ENCODE measurements at places on chromosomes 13 and 19.

DNA sequence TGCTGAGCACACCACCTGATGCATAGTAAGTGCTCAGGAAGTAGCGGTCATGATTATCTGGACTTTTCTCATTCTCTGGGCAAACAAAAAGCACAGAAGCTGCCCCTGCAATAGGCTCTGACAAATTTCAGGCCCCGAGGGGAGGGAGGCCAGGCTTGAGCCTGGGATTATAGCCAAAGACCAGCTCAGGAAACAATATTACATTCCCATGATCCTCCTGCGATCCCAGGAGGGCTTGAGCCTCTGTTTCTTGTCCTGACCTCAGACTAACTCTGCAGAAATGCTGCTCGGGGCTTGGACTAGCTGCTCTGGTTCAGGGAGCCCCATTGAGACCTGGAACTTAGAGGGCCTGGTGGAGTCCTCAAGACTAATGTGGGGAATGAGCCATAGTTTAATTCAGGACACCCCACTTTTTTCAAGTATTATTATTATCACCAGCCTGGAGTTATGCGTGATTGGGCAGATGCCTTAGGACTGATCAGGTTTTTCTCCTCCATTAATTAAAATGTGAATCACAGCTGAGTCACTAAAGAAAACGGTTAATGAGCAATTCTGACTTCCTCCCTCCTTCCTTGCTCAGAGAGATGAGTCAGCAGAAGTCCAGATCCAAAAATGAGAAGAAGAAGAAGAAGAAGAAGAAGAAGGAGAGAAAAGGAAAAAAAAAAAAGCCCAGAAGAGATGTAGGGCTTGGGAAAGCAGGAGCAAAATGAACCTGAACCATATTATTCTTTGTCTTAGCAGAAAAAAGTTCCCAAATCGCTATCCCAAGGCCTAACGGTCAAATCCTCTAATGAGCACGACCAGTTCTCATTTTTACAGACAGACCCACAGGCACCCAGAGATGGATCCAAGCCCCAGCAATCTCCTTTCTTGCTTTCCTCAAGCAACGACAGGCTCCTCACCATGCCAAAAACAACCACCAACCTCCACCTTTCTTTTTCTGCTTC is 107.2 kb downstream of the CACNA1A start:
- no peak for DNase-seq

DNA sequence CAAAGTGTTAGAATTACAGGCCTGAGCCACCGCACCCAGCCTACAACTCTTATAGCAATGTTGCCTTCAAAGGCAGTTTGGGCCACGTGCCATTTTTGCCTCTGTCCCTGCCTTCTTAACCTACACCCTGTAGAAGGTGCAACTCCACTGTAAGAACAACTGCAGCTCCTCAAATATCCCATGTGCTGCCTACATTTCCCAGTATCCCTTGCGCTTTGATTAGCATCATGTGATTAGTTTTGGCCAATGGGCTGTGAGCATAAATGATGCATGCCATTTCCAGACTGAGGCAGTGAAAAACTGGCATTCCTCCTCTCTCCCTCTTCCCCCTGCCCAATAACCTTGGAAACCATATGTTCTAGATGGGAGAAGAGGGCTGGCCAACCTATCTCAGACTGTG is 75.2 kb upstream of the MRI1 start:
- DNase-seq: no peak

DNA sequence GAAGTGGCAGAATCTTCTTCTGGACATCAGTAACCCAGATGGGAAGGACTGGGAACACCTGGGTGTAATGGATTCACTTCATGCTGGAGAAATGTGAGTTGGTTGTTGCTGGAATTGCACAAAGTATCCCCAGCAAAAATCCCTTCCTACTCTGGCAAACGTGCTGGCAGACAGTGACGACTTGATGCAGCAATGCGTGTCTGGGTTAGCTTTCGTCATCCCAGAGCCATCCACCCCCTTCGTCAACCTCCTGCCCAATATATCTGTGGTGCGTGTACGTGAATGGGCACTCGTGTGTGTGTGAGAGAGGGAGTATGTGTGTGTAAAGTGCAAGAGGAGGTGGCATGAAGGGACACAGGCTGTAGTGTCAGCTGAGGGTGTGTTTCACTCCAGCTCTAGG is 70.9 kb downstream of the TM9SF2 start:
- no peak for DNase-seq

GRCh38 chr13:72890546-72890945 is 108.6 kb downstream of the PIBF1 start:
- no peak for DNase-seq

- no peak for DNase-seq
Observed at GRCh38 chr19:18156841-18157464, 4.0 kb downstream of the PIK3R2 start.

GRCh38 chr13:50846861-50847475 is 3.5 kb upstream of the DLEU7 start:
- DNase-seq: no peak

DNA sequence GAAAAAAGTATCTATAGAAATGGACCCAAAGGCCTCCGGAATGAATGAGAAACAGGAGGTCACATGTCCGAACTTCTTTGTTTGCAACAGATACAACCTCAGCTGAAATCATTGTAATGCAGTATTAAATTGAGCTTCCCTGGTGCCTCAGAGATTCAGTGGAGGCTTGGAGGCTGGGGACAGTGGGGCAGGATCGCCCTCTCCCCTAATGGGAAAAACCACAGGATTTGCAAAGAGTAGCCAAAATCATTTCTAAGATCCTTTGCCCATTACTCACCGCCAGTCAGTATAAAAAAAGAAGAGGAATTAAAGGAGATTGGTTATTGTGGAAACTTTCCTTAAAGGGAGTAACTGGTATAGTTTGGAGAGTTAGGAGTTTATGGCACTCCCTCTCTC is 30.4 kb upstream of the IRS2 start:
- no peak for DNase-seq

DNA sequence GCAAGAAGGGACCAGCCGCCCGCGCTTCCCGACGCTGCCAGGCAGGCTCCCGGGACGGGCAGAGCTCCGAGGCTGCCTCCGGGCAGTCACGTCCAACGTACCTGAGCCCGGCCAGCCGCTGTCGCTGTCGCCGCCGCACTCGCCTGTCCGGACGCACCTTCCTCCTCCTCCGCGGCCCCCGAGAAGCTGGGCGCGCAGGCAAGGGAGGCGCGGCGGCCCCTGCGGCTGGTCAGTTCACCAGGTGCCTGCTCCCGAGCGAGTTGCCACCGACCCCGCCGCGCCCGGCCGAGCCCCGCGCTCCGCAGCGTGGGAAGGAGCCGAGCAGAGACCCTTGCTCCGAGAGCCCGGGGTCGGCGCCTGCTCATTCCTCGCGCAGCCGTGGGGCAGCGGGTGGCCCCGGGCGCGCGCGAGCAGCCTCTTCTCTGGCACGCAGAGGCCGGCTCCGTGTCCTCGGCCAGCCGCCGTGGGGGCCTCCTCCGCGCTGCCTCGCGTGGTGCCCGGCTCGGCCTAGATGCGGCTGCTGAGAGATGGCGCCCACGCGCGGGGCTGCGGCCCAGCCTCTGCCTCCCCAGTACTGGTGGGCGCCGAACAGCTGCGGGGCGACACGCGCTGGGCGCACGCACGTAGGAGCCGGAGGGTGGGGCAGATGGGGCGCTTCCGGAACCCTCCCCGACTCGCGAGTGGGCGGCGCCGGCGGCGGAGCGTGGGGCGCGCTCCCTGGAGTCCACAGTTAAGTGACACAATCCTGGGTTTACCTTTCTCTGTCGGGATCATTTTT is 419.4 kb downstream of the UQCRFS1 start:
- DNase-seq: no peak

DNA sequence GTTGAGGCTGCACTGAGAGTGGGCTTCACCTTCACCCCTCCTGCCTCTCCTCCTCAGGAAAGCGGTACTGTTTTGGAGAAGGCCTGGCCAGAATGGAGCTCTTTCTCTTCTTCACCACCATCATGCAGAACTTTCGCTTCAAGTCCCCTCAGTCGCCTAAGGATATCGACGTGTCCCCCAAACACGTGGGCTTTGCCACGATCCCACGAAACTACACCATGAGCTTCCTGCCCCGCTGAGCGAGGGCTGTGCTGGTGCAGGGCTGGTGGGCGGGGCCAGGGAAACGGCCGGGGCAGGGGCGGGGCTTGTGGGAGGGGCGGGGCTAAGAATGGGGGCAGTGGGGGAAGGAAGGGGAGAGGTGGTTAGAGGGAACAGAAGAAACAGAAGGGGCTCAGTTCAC is 7.5 kb downstream of the CYP2A13 start:
- no peak for DNase-seq

DNA sequence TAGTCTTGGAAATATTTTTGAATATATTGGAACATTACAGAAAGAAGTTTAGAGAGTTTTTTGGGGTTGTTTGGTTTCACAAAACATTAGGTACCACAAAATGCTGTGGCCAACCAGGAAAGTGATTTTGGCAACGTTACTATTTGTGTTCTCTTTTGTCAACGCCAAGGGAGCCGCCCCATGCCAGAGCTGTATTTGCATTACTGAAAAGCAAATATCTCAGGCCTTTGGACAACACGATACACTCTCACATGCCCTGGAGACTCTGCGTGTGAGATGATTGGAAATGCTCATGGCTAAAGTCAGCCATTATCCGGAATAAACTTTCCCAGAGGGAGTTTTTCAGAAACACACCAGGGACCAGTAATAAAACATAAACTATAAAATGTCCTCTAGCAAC is 324.6 kb downstream of the SHISA2 start:
- no peak for DNase-seq

DNA sequence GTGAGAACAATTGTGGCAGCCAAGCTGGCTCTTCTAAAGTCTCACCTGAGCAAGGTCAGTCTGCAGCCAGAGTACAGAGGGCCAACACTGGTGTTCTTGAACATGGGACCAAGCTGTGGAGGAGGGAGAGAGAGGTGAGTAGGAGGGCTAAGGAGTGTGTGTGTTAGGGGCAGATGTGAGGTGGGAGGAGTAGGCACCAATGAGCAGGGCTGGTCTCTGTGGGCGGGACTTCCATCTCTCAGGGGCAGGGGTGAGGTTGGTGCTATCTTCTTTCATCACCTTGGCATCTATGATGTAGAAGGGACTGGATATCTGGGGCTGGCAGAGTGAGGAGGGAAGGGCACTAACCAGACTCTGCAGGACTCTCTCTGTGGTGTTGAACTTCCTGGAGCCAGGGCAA is 72.4 kb downstream of the MBD3L1 start:
- DNase-seq: no peak

DNA sequence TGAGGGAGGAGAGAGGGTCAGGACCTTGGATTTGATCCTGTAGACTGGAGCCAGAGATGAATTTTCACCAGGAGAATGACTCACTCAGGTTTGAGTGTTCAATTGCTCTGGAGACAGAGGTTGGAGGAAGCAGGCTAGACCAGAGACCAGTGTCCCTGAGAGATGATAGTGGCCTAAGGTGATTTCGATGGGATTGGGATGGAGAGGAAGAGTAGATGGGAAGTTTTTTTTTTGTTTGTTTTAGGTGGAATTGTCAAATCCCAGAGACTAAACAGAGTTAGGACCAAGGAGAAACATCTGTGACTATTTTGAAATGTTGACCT is 2.3 kb downstream of the CEBPG start:
- no peak for DNase-seq

GRCh38 chr19:19162495-19162894 is 7.6 kb downstream of the MEF2B start:
- no peak for DNase-seq

DNA sequence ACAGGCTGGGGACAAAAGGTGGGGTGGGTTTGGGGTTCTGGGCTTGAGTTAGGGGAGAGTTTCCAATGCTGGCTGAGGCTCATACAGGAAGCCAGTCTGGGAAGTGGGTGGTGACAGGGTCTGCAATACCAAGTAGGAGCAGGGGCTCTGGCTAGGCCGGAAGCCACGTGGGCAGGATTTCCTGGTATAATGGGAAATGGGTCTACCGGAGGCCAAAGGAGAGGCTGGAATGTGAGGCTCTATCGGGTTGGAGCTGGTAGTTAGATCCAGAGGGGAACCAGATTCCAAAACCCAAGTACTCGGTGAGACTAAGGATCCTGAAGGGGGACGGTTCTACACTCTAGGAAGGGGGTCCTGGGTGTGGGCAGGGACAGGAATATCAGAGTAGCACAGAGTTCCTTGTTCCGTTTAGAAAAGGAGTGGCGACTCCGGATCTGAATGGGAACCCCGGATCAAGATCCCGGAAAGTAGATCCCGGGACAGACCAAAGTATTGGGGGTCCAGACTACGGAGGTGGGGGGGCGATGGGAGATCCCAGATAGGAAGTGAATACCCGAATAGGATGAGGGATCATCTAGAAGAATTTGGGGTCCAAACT is 802 bp downstream of the CDC37 start:
- no peak for DNase-seq

DNA sequence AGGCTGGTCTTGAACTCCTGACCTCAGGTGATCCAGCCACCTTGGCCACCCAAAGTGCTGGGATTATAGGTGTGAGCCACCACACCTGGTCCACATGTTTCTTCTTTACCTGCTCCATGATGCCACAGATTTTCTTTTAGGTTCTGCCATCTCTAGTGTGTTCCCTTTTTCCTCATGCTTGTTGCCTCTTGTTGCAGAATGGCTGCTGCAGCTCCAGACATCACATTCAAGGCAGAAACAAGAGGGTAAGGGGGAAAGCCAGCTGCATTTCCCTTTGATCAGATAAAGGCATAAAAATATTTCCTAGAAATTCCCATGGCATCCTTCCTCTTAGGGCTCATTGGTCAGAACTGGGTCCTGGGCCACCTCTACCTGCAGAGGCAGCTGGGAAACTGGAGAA is 12.3 kb upstream of the CCDC124 start:
- DNase-seq: no peak

GRCh38 chr19:31570718-31571117 is 221.5 kb upstream of the TSHZ3 start:
- no peak for DNase-seq

GRCh38 chr19:41905273-41906002 is 22.5 kb downstream of the ARHGEF1 start:
- no peak for DNase-seq

- DNase-seq: no peak
Observed at GRCh38 chr19:44741841-44742329, 6.6 kb upstream of the BCL3 start.

- no peak for DNase-seq
Observed at GRCh38 chr19:51511353-51511752, 9.8 kb upstream of the SIGLEC12 start.

DNA sequence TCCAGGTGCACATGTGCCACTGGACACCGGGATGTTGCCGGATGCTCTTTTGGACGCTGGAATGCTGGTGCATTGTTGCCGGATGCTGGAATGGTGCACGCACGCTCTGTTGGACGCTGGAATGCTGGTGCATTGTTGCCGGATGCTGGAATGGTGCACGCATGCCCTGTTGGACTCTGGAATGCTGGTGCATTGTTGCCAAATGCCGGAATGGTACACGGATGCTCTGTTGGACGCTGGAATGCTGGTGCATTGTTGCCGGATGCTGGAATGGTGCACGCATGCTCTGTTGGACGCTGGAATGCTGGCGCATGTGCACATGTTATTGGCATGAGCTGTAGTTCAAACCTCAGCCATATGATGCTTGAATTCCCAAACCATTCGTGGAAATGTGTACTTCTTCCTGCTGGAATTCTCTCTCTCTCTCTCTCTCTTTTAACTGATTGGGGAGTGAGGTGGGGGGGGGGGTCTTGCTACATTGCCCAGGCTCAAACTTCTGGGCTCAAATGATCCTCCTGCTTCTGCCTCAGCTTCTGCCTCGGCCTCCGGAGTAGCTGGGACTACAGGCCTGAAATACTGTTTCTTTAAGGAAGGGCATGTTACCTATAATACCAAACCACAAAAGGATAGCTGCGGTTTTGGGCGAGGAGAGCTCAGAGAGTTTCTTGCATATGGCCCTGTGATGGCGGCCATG is 1.2 kb upstream of the MCF2L start:
- DNase-seq: no peak
